Vagina (tissue), 2 donors: ENCODE measurements at places on chromosomes 4 and X.

GRCh38 chr4:27018076-27018475 is 157.4 kb downstream of the STIM2 start:
- H3K27me3 ChIP-seq = no peaks in the 10 kb centered on the region
- H3K4me3 ChIP-seq = no peak overlapping the region
- H3K36me3 ChIP-seq = no peaks in the 10 kb centered on the region
- DNase-seq = no peak
- no peak overlapping the region for H3K27ac ChIP-seq
- no peaks in the 10 kb centered on the region for H3K4me1 ChIP-seq

- H3K4me1 ChIP-seq = no peaks in the 10 kb centered on the region
- H3K27ac ChIP-seq = no peak overlapping the region
- H3K36me3 ChIP-seq = no peaks in the 10 kb centered on the region
- H3K27me3 ChIP-seq = no peaks in the 10 kb centered on the region
- no peak for DNase-seq
Observed at GRCh38 chrX:18098763-18099162, 121.9 kb downstream of the BEND2 start.

DNA sequence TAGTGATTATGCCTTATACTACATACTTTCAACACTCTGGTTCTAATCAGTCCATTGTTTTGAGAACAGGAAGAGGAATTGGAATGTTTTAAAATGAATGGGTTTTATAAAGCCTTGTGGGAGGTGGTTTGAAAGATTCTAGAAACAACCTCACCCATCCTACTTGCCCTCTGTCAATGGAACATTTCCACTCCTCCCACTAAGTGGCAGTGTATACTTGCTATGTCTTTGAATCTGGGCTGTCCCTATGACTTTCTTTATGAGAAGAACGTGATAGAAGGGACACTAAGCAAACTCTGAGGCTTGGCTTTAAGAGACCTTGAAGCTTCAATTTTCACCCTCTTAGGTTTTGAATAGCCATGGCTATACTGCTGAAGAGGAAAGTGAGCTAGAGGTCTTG is 611.2 kb downstream of the PPP4R3C start:
- H3K4me1 ChIP-seq = no peaks in the 10 kb centered on the region
- DNase-seq = no peak
- H3K27ac ChIP-seq = no peak overlapping the region
- H3K4me3 ChIP-seq = no peak overlapping the region

- no peaks in the 10 kb centered on the region for H3K36me3 ChIP-seq
- no peak for DNase-seq
- no peaks in the 10 kb centered on the region for H3K4me1 ChIP-seq
- H3K27me3 ChIP-seq = no peaks in the 10 kb centered on the region
Observed at GRCh38 chr4:6226506-6226905, 26.2 kb upstream of the JAKMIP1 start.

- H3K4me3 ChIP-seq = no peak overlapping the region
- no peaks in the 10 kb centered on the region for H3K27me3 ChIP-seq
- H3K36me3 ChIP-seq = no peaks in the 10 kb centered on the region
- H3K4me1 ChIP-seq = peaks cover 4% of the 10 kb centered on the region
Observed at GRCh38 chr4:78765432-78766006, 10.6 kb upstream of the BMP2K start.

DNA sequence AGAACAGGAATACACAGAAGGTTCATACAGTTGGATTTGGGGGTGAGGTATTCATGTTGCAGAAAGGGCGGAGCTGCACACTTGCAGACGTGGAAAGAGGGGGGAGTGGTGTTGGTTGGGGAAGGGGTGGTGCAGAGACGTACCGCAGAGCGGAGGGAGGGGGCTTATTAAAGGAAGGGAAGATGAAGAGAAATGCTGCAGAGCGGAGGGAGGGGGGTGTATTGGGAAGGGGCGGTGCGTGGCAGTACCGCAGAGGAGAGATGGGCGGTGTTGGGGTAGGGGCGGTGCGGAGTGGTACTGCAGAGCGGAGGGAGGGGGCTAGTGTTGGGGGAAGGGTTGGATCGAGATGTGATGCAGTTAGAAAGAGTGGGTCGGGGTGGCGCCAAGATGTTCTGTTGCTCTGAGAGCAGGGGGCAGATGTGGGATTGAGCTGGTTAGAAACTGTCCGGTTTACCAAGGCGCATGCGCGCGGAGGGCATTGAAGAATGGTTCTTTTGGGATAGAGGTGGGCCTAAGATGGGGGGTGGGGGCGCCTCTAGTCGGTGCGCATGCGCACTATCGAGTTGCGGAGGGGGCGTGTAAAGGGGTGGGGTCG is 900 bp downstream of the TRO start:
- DNase-seq = no peak
- H3K27ac ChIP-seq = peak overlapping the region; percentile 48
- no peaks in the 10 kb centered on the region for H3K4me1 ChIP-seq
- no peaks in the 10 kb centered on the region for H3K27me3 ChIP-seq
- H3K36me3 ChIP-seq = no peaks in the 10 kb centered on the region
- peak overlapping the region; percentile 51 for H3K4me3 ChIP-seq

DNA sequence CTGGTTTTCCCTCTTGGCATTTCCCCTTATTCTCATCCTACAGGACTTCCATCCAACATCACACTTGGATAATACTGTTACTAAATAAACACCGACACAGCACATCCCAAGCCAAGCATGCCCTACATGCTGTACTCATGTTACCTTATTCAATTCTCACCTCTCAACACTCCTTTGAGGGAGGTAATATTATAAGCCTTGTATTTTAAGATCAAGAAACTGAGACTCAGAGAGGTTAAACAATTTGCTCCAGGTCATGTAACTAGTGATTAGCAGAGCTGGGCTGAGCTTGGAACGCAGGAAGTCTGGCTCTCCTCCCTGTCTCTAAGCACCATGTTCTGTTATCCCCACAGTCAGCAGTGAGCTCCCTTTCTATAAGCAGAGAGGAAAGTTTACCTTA is 333.6 kb upstream of the IGFBP7 start:
- H3K27me3 ChIP-seq = no peaks in the 10 kb centered on the region
- no peak for DNase-seq
- H3K27ac ChIP-seq = no peak overlapping the region
- H3K36me3 ChIP-seq = no peaks in the 10 kb centered on the region
- H3K4me1 ChIP-seq = no peaks in the 10 kb centered on the region

DNA sequence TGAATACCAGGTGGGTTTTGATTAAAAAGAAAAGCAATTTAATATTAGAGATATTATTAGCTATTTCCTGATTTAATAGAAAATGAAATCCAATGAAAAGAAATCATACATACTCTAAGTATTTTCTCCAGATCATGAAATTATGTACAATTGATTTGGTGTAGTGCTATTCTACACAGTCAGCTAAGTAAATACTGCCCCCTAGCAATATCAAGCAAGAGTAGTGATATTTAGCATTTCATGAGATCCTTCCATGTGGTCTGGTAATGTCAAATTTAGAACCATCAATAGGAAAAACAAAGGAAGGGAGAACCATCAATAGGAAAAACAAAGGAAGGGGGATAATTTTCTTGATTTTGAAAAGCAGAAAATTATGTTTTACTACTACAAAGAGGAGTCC is 114.6 kb downstream of the TBCK start:
- H3K4me3 ChIP-seq = no peak overlapping the region
- H3K27ac ChIP-seq = no peak overlapping the region
- H3K4me1 ChIP-seq = no peaks in the 10 kb centered on the region
- DNase-seq = no peak
- H3K27me3 ChIP-seq = no peaks in the 10 kb centered on the region

DNA sequence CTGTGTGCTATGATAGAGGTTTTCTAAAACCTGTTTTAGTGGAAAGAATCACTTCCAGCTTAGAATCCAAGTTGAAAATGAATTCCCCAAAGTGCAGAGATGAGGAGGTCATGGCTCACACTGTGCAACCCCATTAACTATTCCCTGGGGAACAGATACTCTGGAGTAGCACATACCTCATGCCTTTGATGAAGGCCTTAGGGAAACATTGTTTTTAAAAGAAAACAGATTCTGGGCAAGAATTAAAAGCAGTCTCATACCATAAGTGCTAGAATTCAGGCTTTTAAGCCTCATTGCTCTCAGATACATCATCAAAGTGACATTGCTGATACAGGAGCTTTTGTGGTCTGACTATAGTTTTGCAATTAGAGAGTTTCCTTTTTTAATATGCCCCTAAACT is 115.1 kb downstream of the NDST4 start:
- H3K27ac ChIP-seq = no peak overlapping the region
- no peaks in the 10 kb centered on the region for H3K36me3 ChIP-seq
- H3K4me1 ChIP-seq = no peaks in the 10 kb centered on the region
- DNase-seq = no peak

GRCh38 chr4:140691369-140691768 is 64.8 kb downstream of the TBC1D9 start:
- H3K36me3 ChIP-seq = no peaks in the 10 kb centered on the region
- no peaks in the 10 kb centered on the region for H3K27me3 ChIP-seq
- peak overlapping the region; percentile 44 for H3K27ac ChIP-seq
- no peak for DNase-seq

- H3K4me1 ChIP-seq = no peaks in the 10 kb centered on the region
- no peaks in the 10 kb centered on the region for H3K36me3 ChIP-seq
- no peak for DNase-seq
- no peak overlapping the region for H3K27ac ChIP-seq
- H3K27me3 ChIP-seq = no peaks in the 10 kb centered on the region
Observed at GRCh38 chr4:153013202-153013977, 77.3 kb downstream of the FHDC1 start.

DNA sequence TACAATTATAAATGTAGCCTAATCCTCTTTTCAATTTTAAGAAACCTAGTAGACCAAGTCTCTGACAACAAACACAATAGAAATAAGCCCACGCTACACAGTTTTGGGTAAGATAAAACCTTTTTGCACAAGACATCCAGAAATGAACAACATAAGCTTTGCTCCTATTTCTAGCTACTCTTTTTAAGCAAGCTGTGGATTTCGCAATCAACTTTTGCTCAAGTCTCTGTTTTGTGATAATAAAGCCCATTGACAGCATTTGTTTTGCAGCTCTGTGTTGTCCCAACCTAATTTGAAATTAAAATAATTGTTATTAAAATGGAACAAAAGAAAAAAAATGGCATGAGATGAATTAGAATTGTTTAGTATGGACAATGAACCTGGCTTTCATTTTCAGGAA is 287.9 kb upstream of the PUDP start:
- DNase-seq = no peak
- H3K27ac ChIP-seq = no peak overlapping the region
- H3K36me3 ChIP-seq = no peaks in the 10 kb centered on the region
- H3K4me1 ChIP-seq = no peaks in the 10 kb centered on the region
- no peaks in the 10 kb centered on the region for H3K27me3 ChIP-seq

DNA sequence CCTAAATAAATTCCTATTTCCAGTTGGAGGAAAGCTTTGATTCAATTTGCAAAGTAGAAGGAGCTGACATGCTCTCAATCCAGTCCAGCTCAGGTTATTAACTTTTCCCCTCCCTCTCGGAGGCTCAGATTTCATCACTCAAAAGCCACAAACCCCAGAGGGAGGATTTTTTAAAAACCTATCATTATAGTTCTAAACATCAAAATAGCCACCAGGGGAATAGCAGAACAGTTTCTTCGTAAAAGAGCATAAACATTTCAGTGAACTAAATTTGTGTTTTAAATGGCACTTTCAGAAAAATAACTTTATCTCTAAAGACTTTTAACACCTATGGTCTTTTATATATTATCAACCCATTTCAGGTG is 8.8 kb downstream of the GPRIN3 start:
- H3K36me3 ChIP-seq = no peaks in the 10 kb centered on the region
- H3K4me1 ChIP-seq = peaks cover 10% of the 10 kb centered on the region
- DNase-seq = no peak
- H3K27ac ChIP-seq = no peak overlapping the region
- no peak overlapping the region for H3K4me3 ChIP-seq

- DNase-seq = no peak
- no peaks in the 10 kb centered on the region for H3K27me3 ChIP-seq
- no peaks in the 10 kb centered on the region for H3K4me1 ChIP-seq
Observed at GRCh38 chrX:139200793-139201192, 329.7 kb upstream of the F9 start.

GRCh38 chrX:825991-826390 is 195.4 kb downstream of the SHOX start:
- H3K4me3 ChIP-seq = no peak overlapping the region
- H3K27ac ChIP-seq = no peak overlapping the region
- H3K36me3 ChIP-seq = no peaks in the 10 kb centered on the region
- H3K4me1 ChIP-seq = no peaks in the 10 kb centered on the region
- no peaks in the 10 kb centered on the region for H3K27me3 ChIP-seq
